ENCODE measurements at places on chromosomes 3 and 15.

DNA sequence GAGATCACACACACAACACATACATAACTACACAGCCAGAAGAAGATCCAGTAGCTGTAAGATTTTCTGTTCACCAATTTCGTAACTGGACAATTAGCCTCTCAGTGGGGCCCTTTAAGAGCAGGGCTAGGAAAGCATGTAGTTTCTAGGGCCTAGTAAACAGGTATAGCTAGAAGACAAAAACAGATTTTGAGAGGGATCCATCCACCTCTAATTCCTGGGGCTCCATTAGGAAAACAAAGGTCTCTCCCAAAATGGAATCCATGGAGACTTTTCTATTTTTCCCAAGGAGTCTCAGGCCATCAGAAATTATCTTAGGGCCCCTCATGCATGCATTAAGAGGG is 10.5 kb downstream of the KIF15 start:
- DNase-seq = no peak

DNA sequence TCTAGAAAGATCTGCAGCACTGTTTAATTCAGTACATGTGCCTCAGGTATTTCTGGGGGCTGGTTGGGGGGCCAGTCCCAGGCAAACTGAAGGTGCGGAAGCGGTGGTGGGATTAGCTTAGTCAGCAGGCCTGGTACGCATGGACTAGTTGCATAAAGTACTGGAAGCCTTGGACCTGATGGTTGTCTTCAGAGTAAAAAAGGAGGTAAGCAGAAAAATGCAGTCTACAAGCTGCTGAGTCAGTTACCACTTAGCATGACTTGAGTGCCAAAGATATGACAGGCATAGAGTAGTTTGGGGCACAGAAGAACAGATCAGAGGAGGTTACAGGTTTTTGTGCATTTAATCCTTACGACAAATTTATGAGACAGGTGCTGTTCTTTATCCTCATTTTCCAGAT is 19.9 kb upstream of the GOLGA8J start:
- DNase-seq = no peak

DNA sequence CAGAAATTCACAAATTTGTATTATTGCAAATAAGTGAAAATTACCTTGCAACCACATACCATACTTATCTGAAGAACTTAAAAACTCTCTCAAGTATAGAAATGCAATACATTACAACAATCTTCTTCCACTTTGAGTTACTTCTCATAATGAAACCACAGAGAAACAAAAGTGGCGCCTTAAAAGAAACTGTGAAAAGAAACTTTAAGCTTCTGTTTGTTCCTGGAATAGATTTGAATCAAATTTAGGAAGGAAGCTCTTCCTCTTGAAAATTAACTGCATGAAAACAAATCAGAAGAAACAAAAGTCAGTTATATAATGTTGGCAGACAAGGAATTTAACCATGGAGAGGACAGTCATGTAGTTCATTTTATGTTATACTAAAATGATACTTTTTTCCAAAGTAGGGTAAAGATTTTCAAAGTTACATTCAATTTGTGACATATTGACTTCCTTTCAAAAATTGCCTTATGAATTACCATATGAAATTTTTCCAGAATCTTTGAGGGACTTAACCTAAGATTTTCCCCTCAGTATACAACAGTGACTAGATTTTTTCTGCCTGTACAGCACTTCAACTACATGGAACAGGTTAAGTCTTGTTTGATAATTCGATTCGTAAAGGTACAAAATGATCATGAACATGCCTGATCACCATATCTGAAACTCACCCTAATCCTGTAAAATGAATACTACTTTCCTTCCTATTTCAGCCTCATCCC is 57.6 kb upstream of the TNFSF10 start:
- DNase-seq = no peak

DNA sequence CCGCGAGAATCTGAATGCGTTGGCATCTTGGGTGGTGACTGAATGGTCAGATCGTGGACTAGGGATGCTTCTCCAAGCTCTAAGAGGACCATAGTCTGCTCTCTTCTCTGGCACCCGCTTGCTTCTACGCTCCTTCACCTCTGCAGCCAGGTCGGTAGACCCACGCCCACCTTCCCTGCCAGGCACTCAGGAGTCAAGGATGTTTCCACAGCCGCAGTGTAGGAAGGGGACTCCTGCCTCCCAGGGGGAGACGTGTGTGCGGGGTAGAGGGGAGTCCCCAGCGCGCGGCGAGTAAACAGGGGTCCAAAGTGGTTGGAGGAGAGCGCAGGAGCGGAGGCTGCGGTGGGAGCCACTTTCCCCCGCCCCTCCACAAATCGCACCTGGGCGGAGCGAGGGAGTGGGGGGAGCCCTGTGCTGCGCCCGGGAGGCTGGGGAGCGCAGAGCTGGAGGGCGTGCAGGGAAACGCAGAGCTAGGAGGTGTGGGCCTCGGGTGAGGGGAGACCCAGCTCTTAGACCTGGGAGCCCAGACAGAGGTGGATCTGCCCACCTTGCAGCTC is 1.7 kb downstream of the LRRC3B start:
- DNase-seq = no peak

GRCh38 chr15:72474466-72474911 is 359 bp downstream of the ARIH1 start:
- no peak for DNase-seq

DNA sequence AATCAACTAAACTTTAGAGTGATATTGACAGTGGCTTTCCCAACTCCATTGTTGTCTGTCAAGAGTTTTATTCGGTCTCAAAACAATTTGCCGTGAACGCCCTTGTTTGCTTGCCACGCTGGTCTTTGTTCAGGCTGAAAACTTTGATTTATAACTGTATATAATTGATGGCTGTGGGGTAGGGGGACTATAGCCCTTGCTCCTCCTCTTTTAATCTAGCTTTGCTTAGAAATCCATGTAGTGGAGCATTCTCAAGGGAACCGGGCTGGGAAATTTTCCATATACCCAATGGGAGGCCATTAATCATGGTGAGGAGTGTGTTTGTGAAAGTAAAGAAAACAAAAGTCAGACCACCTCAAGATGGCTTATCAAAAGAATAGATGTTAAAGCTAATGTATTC is 339.8 kb upstream of the RARB start:
- no peak for DNase-seq

GRCh38 chr3:30741889-30742288 is 135.5 kb downstream of the TGFBR2 start:
- DNase-seq = no peak

DNA sequence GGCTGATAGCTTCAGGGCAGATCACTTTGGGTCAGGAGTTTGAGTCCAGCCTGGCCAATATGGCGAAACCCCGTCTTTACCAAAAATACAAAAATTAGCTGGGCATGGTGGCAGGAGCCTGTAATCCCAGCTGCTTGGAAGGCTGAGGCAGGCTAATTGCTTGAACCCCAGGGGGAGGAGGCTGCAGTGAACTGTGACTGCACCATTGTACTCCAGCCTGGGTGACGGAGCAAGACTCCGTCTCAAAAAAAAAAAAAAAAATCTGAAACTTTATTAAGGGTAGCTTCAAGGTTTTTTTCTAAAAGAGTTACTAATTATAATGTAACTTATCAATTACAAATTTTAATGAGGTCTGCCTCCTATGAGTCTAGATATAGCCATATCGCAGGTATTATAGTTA is 5.1 kb downstream of the NECTIN3 start:
- DNase-seq = no peak

GRCh38 chr3:55721716-55722484 is 234.8 kb upstream of the WNT5A start:
- no peak for DNase-seq

DNA sequence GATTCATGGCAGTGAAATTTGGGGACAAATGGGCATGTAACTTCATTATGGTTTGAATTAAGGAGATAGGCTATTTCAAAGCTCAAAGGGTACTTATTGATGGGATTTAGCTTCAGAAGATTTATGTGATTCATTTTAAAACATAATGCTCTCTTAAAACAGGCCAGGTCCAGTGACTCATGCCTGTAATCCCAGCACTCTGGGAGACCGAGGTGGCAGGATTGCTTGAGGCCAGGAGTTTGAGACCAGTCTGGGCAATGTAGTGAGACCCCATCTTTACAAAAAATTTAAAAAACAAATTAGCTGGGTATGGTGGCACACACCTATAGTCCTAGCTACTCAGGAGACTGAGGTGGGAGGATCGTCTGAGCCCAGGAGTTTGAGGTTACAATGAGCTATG is 11.5 kb downstream of the THAP10 start:
- DNase-seq = no peak

DNA sequence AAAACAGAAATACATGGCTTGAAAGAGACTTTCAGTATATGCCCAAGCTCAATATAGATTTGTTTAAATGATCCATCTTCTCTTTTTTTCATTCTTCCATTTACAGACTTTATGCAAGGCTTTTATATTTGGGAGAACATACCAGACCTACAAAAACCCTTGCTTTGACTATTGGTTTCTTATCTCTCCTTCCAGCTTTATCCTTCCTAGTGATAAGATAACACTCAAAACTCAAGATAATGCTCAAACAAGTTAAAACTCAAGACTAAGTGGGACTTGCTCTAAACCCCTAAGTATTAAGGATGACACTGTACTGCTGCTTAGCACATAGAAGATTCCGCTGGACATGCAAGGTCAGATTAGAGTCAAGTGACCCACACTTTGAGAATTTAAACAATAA is 8.0 kb downstream of the TUSC7 start:
- no peak for DNase-seq

DNA sequence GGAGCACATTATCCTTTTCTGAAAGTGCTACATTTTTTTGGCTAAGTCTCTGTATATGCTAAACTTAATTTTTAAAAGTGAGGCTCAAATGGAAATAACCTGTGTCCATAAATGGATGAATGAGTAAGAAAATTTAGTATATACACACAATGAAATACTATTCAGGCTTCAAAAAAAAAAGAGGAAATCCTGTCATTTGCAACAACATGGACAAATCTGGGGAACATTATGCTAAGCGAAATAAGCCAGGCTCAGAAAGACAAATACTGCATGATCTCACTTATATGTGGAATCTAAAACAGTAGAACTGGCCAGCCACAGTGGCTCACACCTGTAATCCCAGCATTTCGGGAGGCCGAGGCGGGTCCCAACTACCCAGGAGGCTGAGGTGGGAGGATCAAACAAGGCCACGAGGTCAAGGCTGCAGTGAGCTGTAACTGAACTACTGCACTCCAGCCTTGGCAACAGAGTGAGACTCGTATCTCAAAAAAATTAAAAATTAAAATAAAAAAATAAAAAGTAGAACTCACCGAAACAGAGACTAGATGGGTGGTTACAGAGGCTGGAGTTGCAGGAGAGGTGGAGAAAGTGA is 25.8 kb downstream of the CCDC12 start:
- no peak for DNase-seq

- DNase-seq = no peak
Measured at GRCh38 chr15:51094606-51095569, at the start of gene TNFAIP8L3. Gene TNFAIP8L3 (minus strand): TSS chr15:51094906. CDS start chr15:51094595, 311 bp downstream.

DNA sequence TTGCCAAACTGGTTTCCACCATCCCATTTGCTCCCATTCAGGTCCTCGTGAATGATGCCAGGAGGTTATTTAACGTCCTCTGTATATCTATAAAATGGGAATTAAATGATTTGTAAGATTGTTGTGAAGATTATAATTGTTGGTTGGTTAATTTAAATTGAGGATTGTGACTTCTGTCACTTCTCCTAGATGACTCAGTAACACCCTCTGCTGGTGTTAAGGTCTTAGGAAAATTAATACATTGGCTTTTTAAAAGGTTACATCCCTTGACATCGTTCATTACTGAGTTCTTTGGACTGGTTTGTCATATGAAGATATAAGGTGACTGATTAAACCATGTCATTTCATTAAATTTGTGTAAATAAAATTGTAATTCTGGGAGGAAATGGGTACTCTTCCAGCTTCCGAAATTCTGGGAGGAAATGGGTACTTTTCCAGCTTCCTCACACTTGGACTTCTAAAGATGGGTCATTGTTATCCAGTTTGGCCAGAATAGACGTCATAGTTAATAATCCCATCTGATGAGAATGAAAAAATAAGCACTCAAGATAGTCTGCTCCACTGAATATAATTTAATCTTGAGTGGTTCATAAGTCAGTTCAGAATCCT is 33.3 kb upstream of the PAQR5 start:
- no peak for DNase-seq

GRCh38 chr3:61532739-61533500 is 28.5 kb upstream of the PTPRG start:
- DNase-seq = no peak

GRCh38 chr3:99765042-99765942 is 52.4 kb upstream of the CMSS1 start:
- DNase-seq = no peak

GRCh38 chr15:75823860-75824613 is 19.2 kb upstream of the UBE2Q2 start:
- no peak for DNase-seq

DNA sequence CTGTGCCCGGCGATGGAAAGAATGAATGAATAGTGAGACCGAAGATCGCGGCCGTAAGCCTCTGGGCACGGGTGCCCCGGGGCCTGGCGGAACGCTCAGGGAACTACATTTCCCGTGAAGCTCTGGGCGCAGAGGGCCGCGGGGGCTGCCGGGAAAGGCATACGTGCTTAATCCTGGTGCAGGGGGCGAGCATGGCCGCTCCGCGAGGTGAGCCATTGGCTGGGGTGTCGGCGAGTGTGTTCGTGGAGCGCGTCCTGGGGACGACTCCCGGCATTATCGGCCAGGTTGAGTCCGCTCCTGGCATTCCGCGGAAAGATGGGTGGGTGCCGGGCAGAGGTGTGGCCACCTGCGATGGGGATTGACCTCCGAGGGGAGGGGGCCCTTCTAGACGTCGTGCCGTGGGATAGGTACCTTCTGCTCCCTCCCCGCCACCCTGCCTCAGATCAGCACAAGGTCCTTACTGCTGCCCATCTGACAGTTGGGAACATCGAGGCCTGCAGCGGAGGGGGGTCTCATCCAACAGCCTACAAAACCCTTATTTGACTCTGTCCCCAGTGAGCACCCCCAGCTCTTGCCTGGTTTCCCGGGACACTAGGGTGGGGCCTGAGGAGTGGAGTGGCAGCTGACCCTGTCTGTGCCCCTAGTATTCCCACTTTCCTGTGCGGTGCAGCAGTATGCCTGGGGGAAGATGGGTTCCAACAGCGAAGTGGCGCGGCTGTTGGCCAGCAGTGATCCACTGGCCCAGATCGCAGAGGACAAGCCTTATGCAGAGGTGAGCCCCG is at the start of gene MPI:
TSS of gene MPI (plus strand) at position 160 of the 782 bp plus-strand sequence. CDS start at position 192, 32 bp downstream.
- peak; percentile 85 for DNase-seq

- DNase-seq = no peak
Measured at GRCh38 chr3:120350401-120350941, 1.3 kb upstream of the LRRC58 start.

- DNase-seq = no peak
Measured at GRCh38 chr3:46489875-46490274, 7.9 kb upstream of the RTP3 start.

DNA sequence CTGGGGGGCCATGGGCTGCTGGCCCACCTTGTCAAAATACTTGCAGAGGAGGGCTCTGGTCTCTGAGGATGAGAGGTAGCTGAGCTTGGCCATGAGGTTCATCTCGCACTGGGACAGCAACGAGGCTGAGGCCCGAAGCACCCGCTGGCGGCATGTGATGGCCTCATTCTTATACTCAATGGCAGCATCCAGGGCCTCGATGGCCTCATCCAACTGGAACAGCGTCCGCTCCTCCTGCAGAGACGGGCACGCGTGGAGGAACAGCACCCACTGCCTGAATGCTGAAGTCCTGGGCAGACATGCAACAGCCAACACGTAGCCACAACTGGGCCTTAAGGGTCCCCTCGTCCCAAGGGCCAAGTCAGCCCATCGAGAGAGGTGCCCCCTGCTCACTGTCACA is 25.0 kb downstream of the KIF7 start:
- DNase-seq = no peak

- DNase-seq = peak; percentile 8
Measured at GRCh38 chr3:31448035-31448881, 84.5 kb upstream of the STT3B start.

- DNase-seq = no peak
Measured at GRCh38 chr3:51620543-51620942, 50.5 kb upstream of the TEX264 start.

All from effector CD4-positive, alpha-beta T cell (primary cell).